Activated CD4-positive, alpha-beta T cell treated with anti-CD3 and anti-CD28 coated beads for 36 hours (primary cell): ENCODE measurements at places on chromosomes 5 and 9. TPM values are rescaled to one million over a fixed set of nuclear protein-coding genes. Genes with fewer than 3 reads are reported as not detected.

The FAXDC2 gene
- not detected for total RNA-seq

- no peak for DNase-seq
Observed at GRCh38 chr9:121073038-121073437, 1.7 kb upstream of the CNTRL start.

DNA sequence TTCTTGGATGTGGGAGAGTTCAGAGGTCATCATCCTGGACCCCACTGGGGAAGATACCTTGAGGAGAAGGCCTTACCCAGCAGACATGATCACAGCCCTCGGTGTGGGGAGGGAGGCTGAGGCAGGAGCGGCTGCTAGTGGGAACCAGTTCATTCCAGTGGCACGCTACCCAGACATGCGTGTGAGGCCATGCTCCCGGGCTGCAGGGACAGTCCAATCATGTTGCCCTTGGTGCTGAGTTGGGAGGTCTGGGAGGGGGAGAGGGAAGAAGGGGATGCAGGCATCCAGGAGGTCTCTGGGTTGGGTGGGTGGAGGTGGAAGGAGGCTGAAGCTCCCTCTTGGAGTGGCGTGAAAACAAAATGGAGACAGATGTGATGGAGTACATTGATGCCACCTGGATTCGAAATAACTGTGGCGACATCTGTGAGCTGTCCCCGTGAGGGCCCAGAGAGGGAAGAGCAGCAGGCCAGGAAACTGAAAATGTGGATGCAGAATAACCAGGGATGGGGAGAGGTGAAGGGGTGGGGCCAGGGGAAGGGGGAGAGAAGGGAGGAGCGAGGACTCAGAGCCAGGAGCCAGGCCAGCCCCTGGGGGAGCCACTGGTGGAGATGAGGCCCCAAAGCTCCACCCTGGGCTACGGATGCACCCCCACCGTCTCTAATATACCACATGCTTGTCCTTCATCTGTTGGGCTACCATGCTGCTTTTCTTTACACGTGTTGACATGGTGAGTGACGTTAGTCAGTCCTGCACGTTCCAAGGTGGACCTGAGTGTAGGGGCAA, 16.2 kb downstream of the NDUFS6 start:
- no peak for DNase-seq

DNA sequence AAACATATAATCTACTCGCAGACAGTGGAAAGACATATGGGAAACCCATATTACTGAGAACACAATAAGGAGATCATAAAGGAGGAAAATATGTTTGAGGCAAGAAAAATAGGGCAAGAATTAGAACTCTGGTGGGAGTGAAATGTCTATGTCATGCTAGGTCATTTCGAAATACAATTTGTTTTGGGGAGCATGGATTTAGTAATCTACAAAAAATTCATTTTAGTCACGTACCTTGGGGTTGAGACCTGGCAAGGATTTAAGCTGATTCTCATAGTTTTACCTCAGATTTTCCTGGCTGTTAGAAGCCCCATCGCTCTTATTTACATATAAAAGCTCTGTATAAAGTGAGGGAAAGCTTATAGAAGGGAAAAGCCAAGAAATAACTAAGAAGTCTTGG, 11.5 kb upstream of the CSNK1G3 start:
- DNase-seq, result no peak

- no peak for DNase-seq
Observed at GRCh38 chr9:2630158-2630557, 8.6 kb downstream of the VLDLR start.

DNA sequence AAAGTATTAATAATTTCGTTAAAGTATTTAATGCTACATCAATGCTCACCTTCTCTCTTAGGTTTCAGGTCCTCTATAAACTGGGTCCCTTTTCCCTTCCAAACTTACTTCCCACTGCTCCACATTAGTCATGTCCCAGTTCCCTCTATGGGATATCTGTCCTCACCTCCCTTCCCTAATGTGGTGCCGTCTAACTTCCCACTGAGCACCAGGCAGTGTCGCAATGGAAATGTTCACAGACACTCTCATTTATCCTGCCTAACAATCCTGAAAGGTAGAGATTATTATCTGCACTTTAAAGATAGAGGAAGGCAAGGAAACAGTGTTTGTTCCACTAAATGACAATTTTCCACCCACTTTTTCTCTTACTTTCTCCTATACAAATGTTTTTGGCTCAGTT, 329.7 kb downstream of the CWC27 start:
- no peak for DNase-seq

The HAVCR1 gene
- not detected for total RNA-seq

GRCh38 chr9:113449376-113449775, 14.2 kb upstream of the RGS3 start:
- DNase-seq, result no peak
